ENCODE measurements at places on chromosomes 7 and 10.

DNA sequence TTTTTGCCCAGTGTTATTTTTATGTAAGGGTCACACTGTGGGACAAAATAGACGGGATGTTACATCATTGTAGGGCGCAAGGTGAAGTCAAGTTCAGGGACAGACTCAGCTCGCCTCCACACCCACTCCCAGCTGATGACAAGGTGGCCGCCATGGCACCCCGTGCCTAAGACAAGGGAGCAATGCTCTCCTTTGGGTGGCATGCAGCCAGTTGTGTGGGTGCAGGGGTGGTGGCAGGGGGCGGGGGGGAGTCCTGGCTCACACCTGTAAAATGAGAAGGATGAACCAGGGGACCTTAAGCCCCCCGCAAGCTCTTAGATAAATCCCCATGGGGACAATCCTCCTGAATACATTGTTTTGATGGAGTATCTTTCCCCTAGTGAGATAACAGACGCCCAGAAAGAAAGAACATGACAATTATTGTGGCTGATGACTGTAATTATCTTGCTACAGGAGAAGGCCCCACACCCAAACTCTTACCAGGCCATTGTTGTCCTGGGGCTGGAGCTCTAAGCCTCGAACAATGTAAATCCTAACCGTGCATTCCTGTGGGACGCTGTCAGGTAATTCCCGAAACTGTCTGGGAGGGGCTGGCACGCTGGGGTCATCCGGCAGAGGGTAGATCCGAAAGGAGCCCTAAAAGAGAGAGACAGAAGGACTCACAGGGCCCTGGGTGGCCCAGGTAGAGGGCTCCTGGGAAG lies 148.7 kb downstream of the MYOF start:
- DNase-seq = no peak

GRCh38 chr10:23067939-23068775 lies 27.2 kb upstream of the MSRB2 start:
- peak; percentile 59 for DNase-seq

GRCh38 chr7:154693661-154694060 lies 309.3 kb downstream of the PAXIP1 start:
- no peak for DNase-seq

- peak; percentile 61 for DNase-seq
Measured at GRCh38 chr10:29064680-29065079, 224.2 kb upstream of the LYZL1 start.

GRCh38 chr10:6171881-6172695 lies 30.6 kb upstream of the PFKFB3 start:
- DNase-seq = peak; percentile 74

- no peak for DNase-seq
Measured at GRCh38 chr7:27174874-27175625, 930 bp upstream of the HOXA10 start.

DNA sequence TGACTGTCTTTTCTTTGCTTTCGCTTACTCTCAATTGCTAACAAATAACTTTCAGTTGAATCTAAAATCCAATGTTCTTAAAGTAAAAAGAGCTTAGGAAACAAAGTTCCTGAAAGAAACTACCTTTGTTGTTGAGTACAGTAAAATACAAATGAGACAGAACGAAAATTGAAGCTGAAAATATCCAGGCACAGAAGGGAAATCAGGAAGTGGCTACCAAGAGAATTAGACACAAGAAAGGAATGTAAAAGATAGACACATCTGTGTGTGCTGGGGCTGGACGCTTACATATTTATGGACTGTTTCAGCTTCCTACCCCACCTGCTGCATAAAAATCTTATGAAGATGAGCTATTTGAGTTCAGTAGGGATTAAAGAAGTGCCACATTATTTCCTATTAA lies 161.7 kb upstream of the PLXDC2 start:
- peak; percentile 89 for DNase-seq

- DNase-seq = no peak
Measured at GRCh38 chr7:114943953-114944744, 22.3 kb downstream of the MDFIC start.

DNA sequence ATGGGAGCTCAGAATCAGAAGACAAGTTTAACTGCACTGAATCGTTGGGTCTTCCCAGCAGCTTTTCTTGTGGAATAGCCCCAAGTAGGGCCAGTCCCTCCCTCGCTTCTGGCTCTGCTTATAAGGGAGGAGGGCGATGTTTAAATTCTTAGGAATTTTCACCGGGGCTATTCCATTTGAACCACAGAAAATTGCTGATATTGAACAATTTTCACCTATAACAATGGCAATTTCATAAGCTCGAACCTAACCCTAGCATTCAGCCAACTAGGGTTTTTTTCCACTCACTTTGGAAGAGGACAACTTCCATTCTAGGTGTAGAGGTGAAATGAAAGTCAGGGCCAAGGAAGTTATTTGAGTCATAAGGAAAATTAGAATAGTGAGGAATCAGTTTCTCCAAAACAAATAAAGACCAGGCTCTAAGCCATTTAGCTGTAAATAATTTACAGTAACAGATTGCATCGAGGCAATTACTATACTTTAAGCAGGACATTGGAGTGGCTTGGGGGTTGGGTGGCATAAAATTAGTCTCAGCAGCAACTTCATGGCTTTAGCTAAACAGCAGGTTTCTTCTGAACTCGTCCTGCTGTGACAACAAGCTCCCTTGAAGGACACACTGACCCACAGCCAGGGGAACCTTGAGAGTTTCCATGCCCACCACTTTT lies 1.5 kb upstream of the ATP6V0A4 start:
- DNase-seq = no peak

GRCh38 chr7:25831831-25832411 lies 320.1 kb upstream of the NFE2L3 start:
- peak; percentile 52 for DNase-seq

DNA sequence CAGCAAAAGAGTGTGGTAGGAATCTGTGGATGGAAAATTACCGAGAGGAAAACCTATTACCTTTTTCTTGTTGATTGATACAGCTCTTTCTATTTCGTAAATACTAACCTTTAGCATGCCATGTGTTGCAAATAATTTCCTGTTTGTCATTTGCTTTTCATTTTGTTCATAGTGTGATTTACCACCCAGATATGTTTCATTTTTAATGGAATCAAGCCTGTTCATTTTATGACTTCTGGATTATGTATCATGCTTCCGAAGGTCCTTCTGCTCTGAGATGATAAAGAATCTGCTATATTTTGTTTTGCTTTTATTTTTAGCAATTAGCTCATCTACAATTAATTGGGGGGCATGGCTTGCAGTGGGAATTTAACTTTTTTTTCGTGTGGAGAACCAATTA lies 46.5 kb downstream of the INPP5F start:
- no peak for DNase-seq

DNA sequence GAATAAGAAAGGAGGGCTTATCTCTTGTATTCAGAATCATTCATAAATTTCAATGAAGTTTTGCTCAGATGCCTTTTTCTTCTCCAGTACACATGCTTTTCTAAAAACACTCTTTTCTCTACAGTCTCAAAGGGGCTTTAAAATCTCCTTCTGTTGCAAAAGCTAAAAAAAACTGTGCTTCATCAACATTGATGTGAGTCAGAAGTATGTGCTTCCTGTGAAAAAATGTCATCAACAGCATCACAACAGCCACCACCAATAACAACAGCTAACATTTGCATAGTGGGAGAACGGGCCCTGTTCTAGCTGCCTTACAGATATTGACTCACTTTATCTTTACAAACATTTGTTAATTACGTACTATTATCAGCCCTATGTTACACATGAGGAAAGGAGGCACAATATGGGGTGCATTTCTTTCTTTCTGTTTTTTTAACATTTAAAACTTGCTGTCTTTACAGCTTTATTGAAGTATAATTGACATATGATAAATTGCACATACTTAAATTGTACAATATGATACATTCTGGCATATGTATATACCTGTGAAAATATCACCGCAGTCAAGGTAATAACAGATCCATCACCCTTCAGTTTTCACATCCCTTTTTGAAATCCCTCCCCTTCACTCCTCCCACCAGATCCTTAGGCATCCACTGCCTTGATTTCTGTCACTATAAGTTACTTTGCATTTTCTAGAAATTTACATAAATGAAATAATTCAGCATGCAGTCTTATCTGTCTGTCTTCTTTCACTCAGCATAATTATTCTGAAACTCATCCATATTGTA lies 1605.4 kb upstream of the LRRTM3 start:
- DNase-seq = no peak

DNA sequence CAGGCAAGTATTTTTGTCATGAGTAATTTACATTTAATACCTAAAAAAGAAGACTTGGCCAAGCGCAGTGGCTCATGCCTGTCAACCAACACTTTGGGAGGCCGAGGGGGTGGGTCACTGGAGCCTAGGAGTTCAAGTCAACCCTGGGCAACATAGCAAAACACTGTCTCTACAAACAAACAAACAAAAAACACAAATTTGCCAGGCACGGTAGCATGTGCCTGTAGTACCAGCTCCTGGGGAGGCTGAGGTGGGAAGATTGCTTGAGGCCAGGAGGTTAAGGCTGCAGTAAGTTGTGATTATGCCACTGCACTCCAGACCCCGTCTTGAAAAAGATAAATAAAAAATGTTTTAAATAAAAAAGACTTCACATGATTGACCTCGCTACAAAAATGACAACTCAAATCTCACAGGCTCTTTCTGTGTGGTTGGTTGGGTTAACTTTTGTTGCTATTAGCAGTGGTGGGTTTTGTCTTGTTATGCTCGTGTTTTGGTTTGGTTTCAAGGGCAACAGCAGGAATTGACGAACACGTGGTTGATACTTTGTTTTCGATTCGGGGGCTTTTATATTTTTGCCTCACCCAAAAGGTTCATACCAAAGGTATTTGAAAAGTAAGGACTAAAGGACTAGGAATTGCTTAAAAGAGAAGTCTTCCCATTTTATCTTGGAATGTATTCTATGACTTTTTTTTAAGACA lies 227.2 kb upstream of the MKLN1 start:
- DNase-seq = no peak

DNA sequence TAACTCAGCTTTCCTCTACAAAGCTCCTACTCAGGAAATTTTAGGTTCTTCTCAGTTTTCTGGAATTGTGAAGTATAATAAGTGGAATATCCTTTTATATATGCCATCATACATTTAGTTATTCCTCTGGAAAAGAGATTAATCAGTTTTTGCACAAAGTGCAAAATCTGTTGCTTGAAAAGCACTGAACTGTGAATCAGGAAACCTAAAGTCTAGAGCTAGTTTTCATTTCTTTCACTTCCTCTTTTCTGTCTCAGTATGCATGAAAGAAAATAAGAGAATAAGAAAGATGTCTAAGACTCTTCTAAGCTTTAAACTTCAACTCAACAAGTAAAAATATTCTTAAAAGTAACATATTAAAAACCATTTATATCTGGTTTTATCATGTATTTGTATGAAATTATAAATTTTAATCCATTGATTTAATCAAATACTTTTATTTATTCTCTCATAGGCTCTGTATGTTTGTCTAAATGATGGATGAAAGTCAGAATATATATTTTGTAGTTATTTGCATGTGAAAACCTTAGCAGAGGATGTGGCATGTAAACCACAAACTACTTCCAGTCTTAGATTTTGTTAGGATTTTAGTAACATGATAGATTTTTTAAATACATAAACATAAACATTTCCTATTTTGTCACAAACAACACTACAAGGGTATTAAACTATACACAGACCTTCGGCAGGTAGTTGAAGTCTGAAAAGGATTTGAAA lies 1073.0 kb downstream of the XPNPEP1 start:
- DNase-seq = no peak

DNA sequence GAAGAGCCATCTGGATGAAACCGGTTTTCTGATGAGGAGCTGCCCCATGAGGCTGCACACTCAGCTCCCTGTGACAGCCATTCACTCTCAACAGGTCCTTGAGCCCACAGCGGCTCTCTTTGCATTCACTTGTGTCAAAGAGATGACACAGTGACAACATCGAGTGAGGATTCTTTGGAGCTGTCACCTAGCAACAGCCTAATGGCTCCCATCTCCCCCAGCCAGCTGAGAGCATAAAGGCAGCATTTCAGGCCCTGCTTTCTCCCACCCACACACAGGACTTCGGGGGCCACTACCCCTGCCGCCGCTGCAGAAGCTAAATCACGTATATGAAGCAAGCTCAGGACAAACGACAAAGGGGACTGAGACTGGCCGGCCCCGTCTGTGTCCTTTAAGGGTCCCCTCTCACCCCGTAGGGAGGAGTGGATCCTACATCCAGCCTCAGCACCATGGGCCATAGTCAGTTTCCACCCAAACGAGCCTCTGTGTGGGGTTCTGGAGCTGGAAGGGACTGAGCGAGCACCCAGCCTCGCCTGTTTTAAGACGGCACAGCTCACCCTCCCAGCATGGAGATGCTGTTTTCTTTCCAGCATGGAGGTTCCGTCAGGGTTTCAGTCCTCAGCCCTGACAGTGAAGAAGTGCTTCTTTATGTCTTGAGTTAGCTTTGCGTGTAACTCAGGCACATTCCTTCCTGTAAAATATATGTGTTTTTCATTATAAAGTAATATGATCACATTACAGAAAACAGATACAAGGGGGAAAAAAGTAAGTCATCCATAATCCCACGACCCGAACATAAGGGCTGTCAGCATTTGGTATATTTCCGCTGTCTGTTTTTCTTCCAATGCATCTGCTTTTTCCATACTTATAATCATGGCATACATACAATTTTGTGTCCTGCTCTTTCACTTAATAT lies 4.9 kb downstream of the CPA4 start:
- DNase-seq = no peak

GRCh38 chr7:45215601-45216062 lies 58.0 kb downstream of the RAMP3 start:
- no peak for DNase-seq

DNA sequence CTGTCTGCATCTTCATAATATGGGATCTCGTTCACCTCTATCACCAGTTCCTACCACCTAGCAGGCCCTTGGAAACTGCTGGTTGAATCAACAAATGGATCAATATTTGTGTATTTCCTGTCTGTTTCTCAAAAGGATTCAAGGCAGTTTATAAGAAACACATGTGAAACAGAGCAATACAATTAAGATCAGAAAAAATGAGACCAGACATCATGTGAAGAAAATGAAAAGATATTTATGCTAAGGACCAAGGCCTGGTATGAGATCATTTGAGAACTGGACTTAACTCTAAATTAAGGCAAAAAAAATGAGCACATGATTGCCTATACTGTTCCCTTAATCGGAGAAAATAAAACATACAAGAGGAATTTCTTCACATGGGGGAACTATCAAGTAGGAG lies 589.0 kb downstream of the SUGCT start:
- DNase-seq = no peak

GRCh38 chr10:51748959-51749358 lies 49.6 kb upstream of the CSTF2T start:
- DNase-seq = no peak

GRCh38 chr10:28714401-28715053 lies 37.2 kb downstream of the BAMBI start:
- DNase-seq = peak; percentile 38

DNA sequence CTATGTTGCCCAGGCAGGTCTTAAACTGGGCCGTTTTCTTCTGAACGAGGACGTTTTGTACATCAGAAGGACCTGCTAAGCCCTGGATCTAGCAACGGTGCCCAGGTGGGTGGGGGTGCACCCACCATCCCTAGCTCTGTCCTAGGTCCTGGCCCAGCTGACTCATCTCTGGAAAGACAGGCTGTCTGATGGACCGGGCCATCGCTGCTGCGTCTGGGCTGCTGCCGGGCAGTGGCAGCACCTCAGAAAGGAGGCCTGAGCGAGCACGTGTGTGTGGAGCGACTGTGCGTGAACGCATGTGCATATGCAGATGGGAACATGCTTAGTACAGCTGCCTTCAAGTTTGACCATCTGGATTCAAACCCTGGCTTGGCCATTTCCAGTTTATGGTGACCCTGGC lies 7.3 kb upstream of the ELFN1 start:
- DNase-seq = no peak
